ENCODE measurements at places on chromosomes 12 and 14. TPM values are rescaled to one million over a fixed set of nuclear protein-coding genes. Genes with fewer than 3 reads are reported as not detected.

Gene DBX2
- total RNA-seq = not detected

Gene SCN8A
- 7.2 TPM for total RNA-seq

Gene NKX2-1
- total RNA-seq = not detected

Gene NFATC4
- 10.7 TPM for total RNA-seq

Gene PAPLN
- 0.59 TPM for total RNA-seq

Gene TCTN2
- 9.0 TPM for total RNA-seq

Gene MIP
- not detected for total RNA-seq

Gene INSM2
- not detected for total RNA-seq

Gene DHRS2
- 3.0 TPM for total RNA-seq

Gene SLC15A4
- total RNA-seq = 34.9 TPM

Gene FGF23
- not detected for total RNA-seq

Gene MORN3
- total RNA-seq = 1.2 TPM

Gene PSMD9
- total RNA-seq = 68.3 TPM

Gene TSPAN11
- total RNA-seq = not detected

Gene SLC48A1
- total RNA-seq = 17.0 TPM

Gene DACT1
- total RNA-seq = not detected

Gene EXOC3L4
- total RNA-seq = 13.5 TPM

Gene ERBB3
- total RNA-seq = 170 TPM

Gene ZNF891
- 4.8 TPM for total RNA-seq

Gene GLTP
- total RNA-seq = 25.7 TPM

Gene DPF3
- 9.6 TPM for total RNA-seq

Gene ATF7IP
- total RNA-seq = 89.0 TPM

Gene CHGA
- total RNA-seq = 0.24 TPM

Gene SLC16A7
- total RNA-seq = 51.3 TPM

Gene HHIPL1
- total RNA-seq = not detected

Gene DDX11
- 126 TPM for total RNA-seq

Gene FGFR1OP2
- 37.5 TPM for total RNA-seq

Gene MMP19
- total RNA-seq = not detected

Gene SERPINA10
- total RNA-seq = not detected

Gene OVCH1
- not detected for total RNA-seq

Gene GSKIP
- 33.3 TPM for total RNA-seq

Gene PDE3A
- total RNA-seq = 19.6 TPM

Gene APOF
- not detected for total RNA-seq

Gene ASCL1
- total RNA-seq = 0.15 TPM

Gene ACSM4
- not detected for total RNA-seq

Gene AMHR2
- not detected for total RNA-seq

Gene NGB
- total RNA-seq = not detected

Gene PPP1R1A
- total RNA-seq = not detected

Gene MSI1
- 1.4 TPM for total RNA-seq

Gene TAS2R9
- total RNA-seq = not detected

Gene KRT72
- not detected for total RNA-seq

Gene C12orf54
- total RNA-seq = not detected

Gene DEGS2
- 2.5 TPM for total RNA-seq

Gene POC1B
- 36.2 TPM for total RNA-seq

Gene SSPN
- 7.0 TPM for total RNA-seq

Data from Calu3 (cell line).